ENCODE measurements at places on chromosomes 7 and 10.

GRCh38 chr7:87173471-87173870 lies 21.2 kb downstream of the DMTF1 start:
- DNase-seq = no peak

GRCh38 chr7:151426441-151426903 lies 13.5 kb downstream of the CRYGN start:
- peak; percentile 65 for DNase-seq

DNA sequence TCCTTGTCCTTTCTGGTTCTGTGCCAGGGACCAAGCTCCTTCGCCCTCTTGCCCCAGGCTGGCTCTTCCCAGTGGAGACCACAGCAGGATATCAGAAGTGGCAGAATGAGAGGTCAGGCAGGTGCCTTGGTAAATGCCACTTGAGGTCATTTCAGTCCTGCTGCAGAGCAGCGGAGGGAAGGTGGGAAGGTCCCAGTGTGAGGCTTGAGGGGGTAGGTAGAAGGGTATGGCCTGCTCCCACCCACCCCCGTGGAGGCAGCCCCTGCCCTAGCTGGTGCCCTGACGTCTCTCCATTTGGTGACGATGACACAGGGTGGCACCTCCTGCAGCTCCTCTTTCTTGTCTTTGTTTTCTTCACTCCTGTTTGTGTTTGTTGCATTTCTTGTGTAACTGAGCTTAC lies 538.8 kb downstream of the TCERG1L start:
- DNase-seq = no peak

- no peak for DNase-seq
Measured at GRCh38 chr7:52209614-52210013, 825.8 kb upstream of the POM121L12 start.

DNA sequence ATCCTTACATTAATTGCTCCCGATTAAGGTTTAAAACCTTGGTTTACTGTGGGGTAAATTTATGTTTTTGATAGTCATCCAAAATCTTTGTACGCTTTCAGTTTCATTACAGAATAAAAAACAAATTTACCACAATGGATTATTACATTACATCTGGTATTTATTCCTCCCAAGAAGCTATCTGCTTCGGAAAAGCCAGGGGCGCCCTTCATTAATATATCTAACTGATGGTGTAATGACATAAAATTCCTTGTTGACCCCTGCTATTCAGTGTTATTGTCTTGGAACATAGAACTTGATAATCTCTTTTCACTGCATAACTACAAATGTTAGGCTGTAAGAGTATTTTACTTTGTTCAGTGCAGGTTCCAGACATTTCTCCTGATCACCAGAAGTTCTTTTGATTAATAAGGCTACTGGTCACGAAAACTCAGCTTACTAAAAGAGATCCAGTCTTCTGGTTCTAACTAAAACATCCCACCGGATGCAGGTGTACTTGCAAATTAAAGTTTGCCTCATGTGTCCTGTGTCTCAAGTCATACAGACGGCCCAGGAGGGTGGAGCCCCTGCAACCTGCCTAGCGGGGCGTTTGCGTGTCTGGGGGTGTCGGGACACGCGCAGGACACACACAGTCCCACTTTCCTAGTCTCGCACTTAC lies 581 bp upstream of the GLCCI1 start:
- DNase-seq = no peak

DNA sequence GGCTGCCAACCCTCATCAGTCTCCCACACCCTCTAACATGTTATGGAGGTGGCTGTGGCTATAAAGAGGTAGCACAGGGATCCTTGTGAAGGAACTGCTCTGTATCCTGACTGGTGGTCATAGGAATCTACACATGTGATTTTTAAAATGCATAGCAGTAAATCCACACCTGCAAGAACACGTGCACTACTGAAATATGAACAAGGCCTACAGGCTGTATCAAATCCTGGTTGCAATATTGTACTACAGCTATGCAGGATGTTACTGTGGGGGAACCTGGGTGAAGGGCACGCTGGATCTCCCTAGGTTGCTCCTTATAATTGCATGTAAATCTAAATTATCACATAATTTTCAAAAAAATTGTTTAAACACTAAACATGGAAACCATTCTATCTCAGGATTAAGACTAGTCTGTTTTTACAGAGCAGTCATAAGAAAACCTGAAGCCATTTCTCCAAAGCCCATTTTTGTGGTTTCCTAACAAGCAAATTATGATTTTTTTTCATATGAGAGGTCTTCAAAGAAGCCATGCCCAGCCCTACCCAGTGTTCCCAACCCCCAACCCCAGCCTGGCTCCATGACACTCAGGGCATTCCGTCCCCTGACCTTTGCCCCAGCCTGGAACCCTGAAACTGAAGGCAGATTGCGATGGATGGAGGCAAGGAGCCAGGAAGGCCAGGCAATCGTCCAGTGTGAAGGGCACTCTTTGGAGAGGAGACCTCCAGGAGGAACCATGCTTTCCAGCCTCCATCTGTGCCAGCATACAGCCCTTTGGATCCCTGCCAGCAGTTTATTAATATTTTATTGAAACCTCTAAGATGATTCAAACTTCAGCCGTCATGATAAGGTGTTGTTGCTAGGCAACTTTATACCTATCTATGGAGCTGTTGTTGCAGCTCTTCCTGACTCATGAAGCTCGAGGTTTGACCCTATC lies 161.0 kb downstream of the GRID1 start:
- DNase-seq = no peak

DNA sequence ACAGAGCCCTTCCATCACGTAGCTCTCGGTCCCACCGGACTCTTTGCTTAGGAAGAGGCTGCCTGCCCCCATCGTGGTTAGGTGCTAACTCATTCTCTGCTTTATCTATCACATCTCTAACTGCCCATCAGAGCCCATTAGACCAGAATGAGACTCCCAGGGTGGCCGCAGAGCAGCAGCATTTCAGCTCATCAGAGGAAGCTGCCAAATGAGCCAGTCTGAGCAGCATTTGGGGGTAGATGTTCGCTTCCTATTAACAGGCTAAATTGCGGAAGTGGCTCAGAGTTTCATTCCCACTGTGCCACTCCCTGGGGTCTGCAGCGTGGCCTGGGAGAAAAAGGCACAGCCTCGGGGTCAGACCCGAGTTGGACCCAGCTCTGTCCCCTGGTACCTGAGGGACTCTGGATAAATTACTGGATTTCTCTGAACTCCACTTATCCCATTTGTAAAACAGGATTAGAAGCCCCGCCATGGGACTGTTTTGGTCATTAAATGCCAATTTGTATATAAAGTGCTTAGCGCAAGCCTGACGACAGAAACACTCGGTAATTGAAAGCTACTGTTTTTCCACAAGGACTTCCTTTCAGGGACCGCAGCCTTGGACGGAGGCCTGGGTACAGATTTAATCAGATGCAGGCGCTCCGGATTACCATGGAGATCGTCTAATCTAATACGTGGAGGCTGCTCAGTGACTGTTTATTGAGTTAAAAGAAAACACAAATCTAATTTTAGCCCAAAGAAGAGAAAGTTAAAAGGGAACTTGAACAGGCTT lies 73.8 kb upstream of the PRLHR start:
- no peak for DNase-seq

DNA sequence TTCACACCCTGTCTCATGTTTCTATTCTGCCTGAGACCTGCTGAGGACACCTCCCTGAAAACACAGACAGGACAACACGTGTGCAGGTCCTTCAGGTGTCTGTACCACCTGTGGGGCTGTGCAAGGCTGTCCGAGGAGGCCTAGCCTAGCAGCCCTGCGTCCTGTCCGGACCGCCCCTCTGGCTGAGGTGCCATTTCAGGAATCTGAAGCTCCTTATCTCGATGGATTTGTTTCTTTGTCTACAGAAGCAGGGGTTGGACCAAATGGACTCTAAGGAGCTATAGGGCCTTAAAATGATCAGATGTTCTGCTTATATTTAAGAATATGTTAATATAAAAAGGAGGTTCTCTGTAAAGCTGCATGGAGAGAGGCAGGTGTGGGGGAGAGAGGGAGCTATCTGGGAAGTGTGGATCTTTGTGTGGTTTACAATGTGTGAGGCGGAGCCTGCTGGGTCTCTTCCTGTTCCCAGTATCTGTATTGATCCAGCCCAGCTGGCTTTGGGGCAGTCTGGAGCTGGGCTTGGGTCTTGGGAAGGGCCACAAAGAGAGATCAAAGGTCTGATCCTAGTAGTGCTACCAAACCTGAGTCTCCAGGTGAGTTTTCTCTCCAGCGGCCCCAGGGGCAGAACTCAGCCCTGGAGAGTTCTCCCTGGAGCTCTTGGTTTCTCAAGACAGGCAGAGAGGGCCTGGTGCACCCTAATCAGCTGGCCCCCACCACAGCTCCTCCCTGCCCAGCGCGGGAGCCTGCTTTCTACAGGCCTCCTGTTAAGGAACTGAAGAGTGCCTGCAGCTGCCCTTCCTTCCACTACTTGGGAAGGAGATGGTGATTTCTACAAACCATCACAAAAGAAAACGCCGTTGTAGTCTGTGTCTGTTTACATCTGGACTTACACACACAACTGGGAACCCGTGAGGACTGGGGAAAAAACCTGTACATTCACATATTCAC lies 3.4 kb upstream of the MNX1 start:
- no peak for DNase-seq

DNA sequence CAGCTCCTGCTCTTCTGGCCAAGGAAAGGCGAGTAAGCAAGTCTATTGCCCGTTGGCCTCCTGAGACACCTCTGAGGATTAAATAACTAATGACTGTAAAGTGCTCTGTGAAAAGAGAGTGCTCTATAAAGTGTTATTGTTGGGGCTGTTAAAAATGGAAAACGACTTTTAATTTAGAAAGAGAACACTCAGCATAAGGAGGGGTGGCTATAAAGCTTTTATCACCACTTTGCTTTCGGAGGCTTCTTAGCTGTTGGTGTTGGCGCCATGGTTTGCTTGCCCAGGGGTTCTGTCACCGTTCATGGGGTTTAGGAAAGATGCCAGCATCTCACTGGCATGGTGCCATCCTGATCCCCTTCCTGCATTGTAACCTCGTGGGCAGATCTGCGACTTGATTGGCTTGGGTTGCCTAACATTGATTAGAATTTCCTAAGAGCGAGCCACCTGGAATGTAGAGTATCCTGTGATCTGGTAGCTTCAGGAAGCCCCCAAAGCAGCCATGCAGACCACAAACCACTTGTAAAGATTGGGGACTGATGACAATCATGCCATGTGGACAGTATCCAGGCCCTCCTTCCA lies 509.9 kb downstream of the LRMDA start:
- no peak for DNase-seq

DNA sequence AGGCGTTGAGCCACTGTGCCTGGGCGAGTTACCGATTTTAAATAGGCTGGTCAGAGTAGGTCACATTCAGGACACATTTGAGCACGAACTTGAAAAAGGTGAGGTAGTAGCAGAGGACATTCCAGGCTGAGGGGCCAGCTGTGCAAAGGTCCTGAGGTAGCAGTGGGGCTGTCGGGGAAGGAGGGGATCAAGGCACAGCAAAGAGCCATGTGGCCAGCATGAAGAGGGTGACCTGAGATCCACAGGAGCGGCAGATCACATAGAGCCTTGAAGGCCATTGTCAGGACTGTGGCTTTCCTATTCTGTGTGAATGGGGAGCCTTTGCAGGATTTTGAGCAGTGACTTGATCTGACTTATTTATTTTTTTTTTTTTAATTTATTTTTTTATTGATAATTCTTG lies 6.5 kb downstream of the ZAN start:
- DNase-seq = no peak

DNA sequence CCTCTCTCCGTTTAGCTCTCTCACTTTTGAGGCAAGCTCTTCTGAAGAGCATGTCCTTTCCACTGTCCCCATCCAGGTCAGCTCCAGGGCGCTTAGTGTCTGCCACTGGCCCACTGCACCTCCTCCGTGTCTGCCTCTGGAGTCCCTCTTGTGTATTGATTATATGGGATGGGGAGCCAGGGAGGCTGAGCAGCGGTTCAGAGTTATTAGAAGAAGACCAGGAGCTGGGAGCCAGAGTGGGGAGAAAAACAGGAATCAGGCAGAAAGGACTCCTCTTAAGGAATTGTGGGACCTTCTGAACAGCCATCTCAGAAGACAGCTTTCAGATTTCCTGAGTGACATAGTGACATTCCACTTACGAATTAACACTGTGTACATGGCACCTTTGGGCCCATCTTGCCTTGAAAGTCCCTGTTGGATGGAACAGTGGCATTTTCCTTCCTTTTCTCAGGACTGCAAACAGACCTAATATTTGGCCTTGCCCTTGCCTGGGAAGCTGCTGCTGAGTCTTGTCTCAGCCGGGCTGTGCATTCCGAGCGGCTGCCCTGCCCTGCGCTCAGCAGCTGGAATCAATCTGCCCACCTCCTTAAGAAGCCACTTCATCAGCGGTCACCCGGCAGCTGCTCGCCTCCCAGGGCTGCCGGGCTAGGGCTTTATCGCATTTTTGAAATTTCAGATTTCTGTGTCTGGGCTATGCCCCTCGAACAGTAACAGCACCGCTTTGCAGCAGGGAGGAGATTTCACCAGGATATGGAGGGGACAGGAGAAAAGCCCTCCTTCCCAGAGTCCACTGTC lies 81.1 kb upstream of the PRKG1 start:
- DNase-seq = no peak

DNA sequence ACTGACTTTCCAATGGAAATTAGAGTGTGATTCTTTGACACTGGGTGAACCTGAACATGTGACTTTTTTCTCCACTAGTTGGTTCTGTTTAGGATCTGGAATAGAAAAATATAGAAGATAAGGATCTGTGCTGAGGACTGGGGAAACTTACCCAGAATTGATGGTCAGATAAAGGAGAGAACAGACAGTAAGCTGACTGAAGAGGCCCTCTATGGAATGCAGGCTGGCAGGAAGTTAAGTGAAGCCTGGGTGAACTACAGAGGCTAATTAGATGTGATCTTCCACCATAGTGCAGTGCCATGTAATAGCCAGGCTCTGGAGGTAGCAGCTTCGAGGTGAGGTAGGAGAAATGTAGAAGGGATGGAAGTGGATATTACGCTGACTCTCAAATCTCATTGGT lies 455.3 kb downstream of the PLXDC2 start:
- no peak for DNase-seq

DNA sequence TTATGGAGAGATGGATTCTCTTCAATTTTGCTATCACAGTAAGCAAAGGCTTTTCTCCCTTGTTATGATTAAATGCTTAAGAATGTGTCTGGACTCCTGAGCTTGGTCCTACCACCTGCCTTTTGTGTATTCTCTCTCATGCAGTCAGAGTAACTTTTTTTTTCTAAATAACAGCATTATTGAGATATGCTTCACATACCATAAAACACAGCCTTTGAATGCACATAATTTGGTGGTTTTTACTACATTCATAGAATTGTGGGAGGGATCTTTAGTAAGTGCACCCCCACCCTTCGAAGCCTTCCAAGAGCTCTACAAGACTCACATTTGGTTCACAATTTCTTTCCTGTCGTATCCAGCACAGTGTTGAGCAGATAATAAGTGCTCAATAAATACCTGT lies 175.5 kb downstream of the ADAM12 start:
- no peak for DNase-seq

GRCh38 chr10:5698062-5698461 lies 13.4 kb downstream of the TASOR2 start:
- no peak for DNase-seq

Measured in mammary epithelial cell (primary cell).